ENCODE measurements at places on chromosomes 6 and 20.

- no peak for DNase-seq
Observed at GRCh38 chr6:35330541-35331119, 11.7 kb upstream of the PPARD start.

DNA sequence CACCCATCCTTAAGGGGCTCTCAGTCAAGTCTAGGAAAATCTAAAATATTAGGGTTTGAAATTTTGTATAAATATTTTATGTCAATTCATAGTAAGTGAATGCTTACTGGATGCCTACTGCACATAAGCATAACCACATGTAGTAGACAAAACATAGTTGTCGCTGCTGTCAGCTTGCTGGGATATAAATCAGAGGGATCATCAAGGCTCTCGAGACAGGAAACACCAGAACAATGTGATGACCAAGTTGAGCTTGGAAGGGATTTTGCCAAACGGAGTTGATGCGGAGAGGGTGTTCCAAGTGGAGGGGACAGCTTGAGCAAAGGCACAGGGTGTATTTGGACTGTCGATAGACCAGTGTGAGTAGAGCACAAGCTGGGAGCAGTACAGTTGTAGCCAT lies 105.8 kb upstream of the SUPT3H start:
- DNase-seq = no peak

DNA sequence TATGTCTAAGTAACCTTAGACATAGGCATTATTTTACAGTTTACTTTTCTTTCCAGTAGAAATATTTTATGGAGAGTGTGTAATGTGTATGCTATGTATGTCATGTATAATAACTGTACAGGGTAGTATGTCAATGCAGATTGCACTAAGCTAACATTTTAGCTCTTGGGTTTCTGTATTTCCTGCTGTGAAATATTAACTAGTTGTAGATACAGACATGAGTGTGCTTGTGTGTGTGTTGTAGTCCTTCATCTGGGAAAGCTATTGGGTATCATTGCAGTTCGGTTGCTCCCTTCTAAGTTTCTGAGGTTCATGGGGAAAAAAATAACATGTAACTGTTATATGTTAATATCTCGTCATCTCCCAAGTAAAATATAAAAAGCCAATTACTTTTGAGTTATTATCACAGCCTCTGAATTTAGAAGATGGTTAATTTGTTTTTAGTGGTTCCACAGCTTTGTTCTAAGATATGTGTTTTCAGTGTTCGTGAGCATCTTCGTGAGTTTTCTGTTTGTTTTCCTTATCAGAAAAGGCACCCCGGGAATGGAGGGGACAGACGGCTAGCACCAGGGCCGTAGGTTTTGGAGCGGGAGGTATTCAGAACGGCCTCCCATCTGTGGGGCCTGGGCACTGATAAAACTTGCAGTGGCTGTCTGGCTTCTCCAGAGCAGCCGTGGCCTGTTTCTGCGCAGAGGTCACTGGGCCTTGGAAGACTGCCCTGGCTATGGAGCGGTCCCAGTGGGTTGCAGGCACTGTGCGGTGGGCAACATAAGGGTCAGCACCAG lies 215.0 kb downstream of the ARID1B start:
- DNase-seq = no peak

DNA sequence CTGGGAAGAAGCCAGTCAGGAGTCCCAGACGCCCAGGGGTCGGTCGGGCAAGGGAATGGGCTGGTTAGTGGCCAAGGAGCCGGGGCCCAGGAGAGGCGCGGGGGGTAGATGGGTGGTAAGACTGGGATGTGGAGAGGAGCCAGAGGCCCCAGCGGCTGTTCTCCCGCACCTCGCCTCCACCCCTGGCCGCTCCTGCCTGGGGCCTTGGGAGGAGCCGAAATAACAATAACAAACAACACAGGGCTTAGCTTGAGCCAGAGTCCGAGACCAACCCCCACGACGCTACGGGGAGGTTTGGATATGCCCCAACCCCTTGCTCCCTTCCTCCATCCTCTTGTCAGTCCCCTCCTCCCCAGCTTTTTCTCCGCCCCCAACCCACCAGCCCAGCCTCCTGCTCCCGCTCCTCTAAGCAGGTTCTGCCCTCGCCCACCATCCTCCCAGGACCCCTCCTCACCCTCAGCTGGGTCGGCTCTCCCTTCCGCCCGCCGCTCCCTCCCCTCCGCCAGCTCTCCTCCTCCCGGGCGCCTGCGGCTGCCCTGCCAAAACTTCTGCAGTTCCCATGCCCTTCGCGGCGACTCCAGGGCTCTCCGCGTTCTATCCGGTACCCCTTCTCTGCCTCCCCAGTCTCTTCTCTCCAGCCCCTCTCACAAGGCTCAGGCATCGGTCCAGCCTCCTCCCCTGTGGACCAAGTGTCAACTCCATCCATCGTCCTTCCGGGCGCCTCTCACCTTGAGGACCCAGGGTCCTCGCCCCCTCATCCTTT lies 1.1 kb downstream of the RNF39 start:
- DNase-seq = no peak

DNA sequence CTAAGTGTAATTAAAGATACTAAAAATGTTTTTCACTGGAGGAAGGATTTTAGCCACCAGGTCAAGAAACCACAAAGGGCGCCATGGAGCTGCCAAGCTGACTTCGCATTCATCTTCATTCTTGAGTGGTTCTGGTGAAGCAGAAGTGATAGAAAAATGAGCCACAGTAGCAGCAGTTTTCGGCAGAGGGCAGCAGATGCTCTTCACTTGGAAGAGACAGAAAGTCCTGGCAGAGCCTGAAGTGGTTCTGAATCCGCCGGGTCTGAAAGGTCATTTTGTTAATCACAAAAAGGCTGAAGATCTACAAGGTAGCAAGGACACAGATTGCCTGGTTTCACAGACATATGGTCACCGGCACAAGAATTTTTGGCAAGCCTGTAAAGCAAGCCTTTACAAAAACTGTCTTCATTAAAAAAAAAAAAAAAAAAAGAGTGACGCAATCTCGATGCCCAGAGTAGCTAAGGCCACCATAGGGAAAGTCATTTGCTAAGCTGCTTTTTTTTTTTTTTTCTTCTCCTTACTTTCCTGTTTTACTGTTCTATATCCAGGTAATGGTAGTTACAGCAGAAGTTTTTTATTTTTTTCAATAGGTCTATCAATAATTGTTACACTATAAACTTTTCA lies 345.1 kb upstream of the AGPAT4 start:
- DNase-seq = peak; percentile 27

DNA sequence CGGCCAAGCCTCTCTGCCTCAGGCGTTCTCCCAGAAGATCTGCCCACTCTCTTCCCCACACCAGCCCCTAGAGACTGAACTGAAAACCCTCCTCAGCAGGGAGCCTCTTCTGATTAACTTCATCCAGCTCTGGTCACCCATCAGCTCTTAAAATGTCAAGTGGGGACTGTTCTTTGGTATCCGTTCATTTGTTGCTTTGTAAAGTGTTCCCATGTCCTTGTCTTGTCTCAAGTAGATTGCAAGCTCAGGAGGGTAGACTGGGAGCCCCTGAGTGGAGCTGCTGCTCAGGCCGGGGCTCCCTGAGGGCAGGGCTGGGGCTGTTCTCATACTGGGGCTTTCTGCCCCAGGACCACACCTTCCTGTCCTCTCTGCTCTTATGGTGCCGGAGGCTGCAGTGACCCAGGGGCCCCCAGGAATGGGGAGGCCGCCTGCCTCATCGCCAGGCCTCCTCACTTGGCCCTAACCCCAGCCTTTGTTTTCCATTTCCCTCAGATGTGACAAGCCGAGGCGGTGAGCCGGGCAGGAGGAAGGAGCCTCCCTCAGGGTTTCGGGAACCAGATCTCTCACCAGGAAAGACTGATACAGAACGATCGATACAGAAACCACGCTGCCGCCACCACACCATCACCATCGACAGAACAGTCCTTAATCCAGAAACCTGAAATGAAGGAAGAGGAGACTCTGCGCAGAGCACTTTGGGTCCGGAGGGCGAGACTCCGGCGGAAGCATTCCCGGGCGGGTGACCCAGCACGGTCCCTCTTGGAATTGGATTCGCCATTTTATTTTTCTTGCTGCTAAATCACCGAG lies 14.2 kb downstream of the VEGFA start:
- no peak for DNase-seq

- no peak for DNase-seq
Observed at GRCh38 chr20:14259689-14260088, 77.7 kb downstream of the FLRT3 start.

- DNase-seq = no peak
Observed at GRCh38 chr6:170253910-170254269, 37.0 kb downstream of the DLL1 start.

DNA sequence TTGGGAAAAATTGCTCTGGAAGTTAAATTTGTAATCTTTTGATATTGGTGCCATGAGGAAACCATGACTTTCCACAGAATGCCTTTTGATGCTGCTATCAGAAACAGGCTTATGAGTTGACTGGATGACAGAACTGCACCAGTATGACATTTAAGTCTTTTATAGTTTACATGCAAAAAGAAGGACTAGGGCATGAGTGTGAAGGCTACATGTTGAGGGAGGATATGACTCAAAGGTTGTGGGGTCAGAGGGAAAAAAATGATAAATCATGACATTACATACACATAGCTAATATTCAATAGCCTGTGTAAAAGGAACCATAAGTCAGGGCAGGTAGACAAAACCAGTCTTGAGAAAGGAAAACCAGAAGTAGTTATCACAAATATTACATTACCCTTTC lies 182.2 kb downstream of the COL12A1 start:
- no peak for DNase-seq

DNA sequence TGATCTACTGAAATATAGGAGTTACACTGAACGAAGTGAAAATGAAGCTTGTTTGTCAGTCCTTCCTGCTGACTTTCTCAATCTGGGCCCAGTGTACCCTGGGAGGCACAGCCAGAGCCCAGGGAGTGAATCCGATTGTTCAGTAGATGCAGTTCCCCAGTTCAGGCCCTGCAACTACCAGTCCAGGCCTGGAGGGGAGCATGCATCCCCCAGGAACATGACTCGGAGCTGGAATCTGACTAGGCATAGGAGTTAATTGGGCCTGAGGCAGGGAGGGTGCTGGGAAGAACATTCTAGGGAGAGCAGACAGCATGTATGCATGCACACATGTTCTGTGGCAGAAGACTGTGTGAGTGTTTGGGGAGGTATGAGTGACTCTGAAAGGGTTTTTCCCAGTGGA lies 42.1 kb downstream of the PHACTR3 start:
- no peak for DNase-seq

- DNase-seq = no peak
Observed at GRCh38 chr6:160174681-160175080, 53.1 kb downstream of the SLC22A1 start.
